SW 1271 (cell line): ENCODE measurements at places on chromosomes 7 and 10.

- DNase-seq: no peak
Observed at GRCh38 chr10:80075781-80076180, 2.7 kb upstream of the TMEM254 start.

- DNase-seq: no peak
Observed at GRCh38 chr10:87552248-87552929, 47.7 kb downstream of the MINPP1 start.

DNA sequence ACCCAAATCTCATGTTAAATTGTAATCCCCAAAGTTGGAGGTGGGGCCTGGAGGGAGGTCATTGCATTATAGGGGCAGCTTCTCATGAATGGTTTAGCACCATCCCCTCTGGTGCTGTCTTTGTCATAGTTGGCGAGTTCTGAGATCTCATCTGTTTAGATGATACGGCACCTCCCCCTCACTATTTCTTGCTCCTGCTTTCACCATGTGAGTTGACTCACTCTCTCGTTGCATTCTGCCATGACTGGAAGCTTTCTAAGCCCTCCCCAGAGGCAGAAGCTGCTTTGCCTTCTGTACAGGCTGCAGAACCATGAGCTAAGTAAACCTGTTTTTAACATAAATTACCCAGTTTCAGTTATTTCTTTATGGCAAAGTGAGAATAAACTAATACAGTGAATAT lies 18.9 kb upstream of the ZNF138 start:
- DNase-seq: no peak

GRCh38 chr7:52502281-52502680 lies 533.2 kb upstream of the POM121L12 start:
- no peak for DNase-seq

GRCh38 chr10:11448190-11448544 lies 163.3 kb downstream of the USP6NL start:
- no peak for DNase-seq

DNA sequence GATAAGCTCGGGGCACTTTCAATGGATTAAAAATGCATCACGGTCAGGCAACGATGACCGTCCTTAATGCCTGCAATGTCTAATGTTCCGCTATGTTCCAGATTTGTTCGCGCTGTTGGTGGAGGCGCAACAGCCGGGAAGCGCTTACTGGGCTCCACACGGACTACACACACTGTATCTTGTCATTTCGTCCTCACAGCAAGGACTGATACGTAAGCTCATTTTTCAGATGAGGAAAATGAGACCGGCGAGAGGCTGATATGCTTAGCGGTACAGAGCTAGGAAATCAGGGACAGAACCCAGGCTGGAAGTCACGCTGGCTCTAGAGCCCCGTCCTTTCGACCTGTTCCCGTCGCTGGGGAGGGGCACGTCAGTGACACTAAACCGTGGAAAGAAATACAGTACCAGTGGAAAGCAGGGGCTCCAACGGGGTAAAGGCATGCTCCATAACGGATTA lies 670 bp downstream of the TPK1 start:
- DNase-seq: peak; percentile 41

DNA sequence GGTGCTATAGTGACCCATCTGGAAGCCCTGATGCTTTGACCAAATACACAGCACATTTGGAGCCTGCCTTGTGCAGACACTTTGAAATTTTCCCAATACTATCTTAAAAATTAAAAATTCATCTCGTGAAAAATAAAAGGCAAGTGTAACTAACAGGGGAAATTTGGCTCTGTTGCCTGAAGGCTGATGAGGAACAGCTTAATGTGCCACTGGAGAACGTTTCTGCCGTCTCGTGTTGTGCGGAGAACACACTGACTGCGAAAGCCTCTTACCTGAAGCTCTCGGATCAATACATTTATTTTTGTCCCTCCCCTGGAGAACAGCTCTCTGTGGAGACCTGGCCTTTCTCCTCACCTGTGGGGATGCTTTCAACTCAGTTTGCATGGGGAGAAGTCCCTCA lies 77.2 kb upstream of the CHST15 start:
- no peak for DNase-seq

DNA sequence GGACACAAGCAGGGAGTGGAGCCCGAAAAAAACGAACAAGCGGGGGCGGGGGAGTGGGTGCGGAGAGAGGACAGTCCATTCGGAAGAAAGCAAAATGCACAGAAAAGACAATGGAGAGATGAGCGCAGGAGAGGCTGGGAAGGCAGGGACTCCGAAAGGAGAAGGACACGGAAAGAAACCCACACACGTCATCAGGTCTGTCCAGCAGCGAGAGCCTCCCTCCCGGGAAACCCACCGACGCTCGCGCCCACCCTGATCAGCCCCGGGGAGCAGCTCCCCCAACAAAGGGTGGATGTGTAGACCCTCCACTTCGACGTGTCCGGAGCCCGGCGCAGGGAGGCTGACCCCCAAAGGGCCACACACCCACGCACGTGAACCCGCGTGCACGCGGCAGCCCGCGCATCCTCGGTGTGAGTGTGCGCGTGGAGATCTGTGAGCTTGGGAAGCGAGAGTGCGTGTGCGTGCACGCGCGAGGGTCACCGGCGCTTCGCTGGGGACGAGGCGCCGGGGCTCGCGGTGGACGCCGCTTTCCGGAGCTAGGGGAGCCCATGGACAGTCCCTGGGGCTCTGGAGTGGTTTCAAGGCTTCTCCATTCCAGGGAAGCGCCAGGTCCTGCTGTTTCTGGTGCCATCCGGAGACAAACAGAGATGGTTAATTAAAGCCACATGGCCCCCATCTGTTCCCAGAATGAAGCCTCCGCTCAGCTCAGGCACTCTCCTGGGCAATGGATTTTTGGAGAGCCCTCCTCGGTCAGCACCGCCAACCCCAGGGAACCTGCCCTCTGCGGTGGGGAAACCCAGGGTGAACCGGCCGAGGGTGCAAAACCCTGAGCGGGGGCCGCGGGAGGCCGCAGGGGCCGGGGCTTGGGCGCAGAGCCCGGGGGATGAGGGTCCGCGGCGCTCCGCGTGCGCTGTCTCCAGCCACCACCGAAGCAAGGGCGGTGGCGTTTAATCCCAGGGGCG lies 916 bp downstream of the LAMB1 start:
- DNase-seq: no peak

DNA sequence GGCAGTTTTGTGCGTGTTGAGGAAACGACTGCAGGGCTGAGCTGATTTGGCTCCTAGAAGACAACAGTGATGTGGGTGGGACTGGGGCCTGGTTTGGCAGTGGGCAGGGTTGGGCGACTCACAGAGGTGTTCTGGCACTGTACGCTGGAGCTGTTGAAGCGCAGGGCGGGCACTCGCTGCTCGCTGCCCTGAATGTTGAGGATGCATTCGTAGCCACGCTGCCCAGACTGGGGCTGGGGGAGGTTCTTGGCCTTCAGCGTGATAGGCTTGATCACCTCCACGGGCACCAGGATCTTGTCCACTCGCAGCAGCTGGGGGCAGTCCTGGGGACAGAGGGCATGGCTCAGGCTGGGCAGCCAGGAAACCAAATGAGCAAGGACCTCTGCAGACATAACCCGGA lies 365.4 kb downstream of the PLXNA4 start:
- DNase-seq: no peak

DNA sequence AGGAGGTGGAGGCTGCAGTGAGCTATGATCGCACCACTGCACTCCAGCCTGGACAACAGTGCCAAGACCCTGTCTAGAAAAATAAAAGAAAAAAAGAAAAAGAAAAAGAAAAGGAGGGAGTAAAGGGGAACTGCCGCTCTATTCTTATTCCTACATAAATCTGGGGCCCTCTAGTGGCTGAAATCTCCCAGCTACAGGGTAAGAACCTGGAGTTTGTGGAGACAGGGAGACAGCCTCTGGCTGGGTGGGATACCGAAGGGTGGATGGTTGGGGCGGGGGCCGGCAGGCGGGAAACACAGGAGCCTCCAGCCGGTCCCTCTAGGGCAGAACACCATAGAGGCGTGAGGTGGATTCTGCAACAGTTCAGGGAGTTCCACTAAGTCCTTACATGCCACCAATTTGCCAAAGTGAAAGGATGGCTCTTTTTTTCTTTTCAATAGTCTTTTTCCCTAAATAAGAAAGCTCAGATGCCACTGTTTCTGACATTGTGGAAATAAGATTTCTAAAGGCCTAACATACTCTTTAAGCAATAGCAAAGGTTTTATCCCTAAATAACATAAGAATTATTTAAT lies 117.3 kb downstream of the SVIL start:
- DNase-seq: peak; percentile 56

GRCh38 chr10:131690805-131691239 lies 210.0 kb upstream of the PPP2R2D start:
- DNase-seq: no peak

DNA sequence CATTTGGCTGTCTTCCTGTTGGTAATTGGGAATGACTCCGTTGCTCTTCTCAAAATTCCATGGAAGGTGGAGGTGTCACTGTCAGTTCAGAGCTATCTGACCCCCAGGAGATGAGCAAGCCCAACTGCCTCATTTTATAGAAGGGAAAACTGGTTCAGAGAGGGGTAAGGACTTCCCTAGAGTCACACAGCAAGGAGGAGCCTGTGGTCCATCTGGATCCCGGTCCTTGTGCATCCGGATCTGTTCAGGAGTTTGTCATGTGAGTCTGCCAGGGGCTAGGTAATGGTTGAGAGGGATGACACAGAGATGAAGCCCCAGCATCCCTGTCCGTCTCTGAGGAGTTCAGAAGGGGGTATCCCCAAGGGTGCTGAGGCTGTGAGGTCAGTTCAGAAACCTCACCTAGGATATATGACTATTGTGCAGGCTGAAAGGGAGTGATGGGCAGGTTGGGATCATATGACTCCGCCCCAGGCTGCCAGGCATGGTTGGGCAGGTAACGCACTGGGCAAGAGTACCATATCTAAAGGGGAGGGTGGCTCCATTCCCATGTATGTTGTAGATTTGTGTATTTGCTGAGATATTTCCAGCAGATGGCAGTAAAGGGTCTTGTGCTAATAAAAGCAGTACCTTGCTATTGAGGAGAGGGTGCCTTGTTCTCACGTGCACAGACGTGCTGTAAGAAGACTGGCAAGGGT lies 16.0 kb upstream of the SLC29A3 start:
- peak; percentile 56 for DNase-seq

GRCh38 chr7:121456015-121456414 lies 59.9 kb upstream of the FAM3C start:
- no peak for DNase-seq

- no peak for DNase-seq
Observed at GRCh38 chr7:105675934-105676371, 94.7 kb upstream of the EFCAB10 start.

DNA sequence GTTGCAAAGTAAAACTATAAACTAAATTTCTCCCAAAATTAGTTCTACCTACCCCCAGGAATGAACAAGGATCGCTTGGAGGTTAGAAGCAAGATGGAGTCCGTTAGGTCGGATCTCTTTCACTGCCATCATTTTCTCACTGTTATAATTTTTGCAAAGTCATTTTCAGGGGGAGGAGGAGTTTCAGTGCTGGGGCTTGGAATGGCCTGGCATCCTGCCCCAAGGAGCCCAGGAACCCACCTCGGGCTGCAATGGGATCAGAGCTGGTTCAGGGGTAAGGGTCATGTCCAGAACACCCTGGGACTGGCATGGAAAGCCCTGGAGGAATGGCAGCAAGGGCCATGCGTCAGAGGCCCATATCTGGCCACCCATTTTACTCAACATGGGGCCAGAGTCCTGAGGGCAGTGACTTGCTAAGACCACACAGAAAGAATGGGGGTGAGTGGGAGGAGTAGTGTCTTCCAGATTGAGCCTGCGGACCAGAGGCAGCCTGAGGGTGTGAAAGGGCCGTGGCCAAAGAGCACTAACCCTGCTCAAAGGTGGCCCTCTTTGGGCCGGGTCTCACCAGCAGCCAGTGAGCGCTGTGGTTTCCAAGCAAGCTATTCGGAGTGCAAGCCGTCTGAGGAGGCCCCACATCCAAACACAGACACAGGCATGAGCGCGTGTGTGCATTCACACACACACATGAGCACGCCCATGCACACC lies 31.8 kb downstream of the GPRIN2 start:
- DNase-seq: no peak

DNA sequence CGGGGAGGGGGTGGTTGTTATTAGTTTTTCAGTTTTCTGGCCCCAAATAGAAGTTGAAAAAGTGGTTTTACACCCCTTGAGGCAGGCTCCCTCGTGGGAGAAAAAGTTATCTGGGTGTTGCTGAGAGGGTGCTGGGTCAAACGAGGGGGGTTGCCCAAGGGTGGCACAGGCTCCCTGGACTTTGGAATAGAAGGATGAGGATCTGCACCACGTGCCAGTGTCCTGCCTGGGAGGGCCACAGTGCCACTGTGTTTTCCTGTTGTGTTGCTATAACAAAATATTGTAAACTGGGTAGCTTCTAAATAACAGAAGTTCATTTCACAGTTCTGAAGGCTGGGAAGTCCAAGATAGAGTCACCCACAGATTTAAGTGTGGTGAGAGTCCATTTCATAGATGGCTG lies 181.9 kb downstream of the CXCL12 start:
- DNase-seq: no peak

- no peak for DNase-seq
Observed at GRCh38 chr7:22563621-22564241, 63.7 kb upstream of the STEAP1B start.

GRCh38 chr7:142516038-142516501 lies 233.2 kb upstream of the PRSS1 start:
- peak; percentile 65 for DNase-seq

GRCh38 chr7:77553123-77553522 lies 16.0 kb downstream of the PTPN12 start:
- DNase-seq: no peak

- no peak for DNase-seq
Observed at GRCh38 chr10:63773962-63774361, 252.8 kb downstream of the REEP3 start.

DNA sequence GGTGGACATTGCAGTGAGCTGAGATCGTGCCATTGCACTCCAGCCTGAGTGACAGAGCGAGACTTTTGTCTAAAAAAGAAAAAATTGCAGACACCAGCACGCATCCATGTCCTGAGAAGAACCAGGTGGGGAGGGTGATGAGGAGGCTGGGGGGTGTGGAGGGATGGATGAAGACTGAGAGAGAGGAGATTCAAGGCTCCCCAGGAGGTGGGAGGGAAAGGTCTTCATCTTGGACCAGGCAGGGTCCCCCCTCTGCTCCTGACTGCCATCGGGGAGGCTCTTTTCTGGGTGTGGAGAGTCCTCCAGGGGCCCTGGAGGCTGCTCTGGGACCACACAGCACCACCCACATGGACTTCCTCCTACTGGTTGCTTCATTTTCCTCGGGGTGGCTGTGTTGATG lies 1.5 kb downstream of the SCART1 start:
- DNase-seq: no peak

DNA sequence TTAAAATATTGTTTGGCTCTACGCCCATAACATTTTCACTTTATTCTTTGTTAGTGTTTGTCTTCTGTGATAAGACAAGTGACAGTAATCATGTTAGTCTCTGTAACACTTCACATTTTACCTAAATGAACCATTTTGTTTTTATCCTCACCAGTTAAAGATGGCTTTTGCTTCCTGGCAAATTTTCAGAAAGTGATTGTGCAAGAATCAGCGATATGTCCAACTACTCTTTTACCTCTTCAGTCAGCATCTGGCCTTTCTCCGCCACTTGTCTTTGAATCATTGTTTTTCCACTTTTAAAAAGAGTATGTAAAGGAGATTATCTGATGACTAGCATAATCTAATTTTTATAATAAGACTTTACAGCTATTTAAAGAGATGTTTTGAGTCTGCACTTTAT lies 3.5 kb downstream of the DGKB start:
- no peak for DNase-seq
